ENCODE measurements at places on chromosomes 16 and 17.

DNA sequence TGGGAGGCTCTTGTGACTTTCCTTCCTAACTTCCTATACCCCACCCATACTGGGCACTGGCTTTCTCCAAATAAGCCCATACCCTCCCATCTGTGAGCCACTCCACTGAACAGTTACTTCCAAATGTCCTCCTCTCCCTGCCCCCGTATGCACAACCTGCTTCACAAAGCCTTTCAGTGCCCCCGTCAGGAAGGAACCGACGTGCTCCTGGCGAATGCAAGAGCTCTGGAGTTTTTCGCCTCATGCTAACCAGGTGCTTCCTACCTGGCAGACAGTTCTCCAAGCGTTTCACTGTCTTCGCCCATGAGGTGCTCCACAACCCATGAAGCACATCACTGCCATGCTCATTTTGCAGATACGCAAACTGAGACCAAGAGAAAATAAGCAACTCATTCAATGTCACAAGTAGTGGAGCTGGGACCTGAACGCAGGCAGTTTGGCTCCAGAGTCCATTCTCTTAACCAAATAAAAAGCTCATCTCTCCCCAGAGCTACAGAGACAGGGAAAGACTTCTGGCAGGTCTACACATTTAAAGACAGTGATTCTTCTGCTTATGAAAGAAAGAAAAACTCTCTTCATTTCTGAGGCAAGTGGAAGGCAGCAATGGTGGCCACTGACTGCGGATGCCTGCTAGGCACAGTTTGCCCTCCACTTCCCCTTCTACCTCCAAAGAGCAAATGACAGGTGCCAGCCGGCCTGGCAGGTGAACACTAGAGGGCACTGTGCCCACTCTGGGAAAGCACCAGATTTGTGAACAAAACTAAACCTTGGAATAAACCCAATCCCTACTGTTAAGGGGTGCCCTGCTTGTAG, 23.8 kb downstream of the SPHK1 start:
- DNase-seq, result peak; percentile 84

DNA sequence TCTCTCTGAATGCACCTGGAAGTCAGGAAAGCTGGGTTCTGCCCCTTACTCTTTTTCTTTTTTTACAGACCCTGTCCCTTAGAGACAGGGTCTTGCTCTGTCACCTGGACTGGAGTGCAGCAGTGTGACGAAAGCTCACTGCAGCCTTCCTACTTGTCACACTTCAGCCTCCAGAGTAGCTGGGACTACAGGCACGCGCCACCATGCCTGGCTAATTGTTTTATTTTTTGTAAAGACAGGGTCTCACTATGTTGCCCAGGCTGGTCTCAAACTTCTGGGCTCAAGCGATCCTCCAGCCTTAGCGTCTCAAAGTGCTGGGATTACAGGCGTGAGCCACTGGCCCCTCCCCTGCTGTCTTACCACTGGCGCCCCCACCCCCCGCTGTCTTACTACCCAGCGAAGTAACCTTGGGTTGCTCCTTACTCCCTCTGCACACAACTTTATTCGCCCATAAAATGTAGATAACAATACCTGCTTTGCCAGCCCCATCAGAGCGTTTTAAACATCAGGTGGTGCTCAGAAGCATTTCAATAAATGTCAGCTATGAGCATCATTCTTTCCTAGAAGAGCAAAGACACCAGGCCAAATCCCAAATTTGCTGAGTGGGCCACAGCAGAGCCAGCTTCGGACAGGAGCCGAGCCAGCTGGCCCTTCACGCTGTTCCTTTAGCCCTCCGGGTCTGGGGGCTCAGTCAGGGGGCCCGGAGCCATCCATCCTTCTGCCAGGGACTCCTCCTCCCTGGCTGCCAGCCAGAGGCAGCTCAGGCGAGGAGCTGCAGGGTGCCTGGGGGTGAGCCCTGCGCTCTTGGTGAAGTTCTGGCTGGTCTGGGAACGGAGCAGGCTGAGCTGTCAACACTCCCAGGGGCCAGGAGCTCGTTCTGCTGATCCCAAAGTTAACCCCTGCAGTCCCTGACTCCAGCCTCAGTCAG, 24.4 kb downstream of the SRL start:
- no peak for DNase-seq

DNA sequence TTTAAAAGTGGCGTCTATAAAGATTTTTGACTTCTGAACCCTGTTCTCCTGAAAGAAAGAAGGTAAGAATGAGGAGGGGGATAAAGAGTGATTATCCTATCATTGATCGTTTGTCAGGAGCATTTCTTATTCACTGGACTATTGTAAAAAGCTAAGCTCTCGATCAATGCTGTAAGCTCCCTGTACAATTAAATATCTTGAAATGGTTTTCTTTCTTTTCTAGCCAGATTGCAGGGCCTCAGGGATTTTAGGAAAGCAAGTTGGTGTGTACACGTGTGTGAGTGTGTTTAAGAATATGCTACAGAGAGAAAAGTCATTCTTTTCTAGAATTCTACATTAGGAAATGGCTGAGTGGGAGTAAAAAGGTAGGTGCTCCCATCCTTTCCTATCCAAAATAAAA, 154.5 kb downstream of the AATF start:
- no peak for DNase-seq

- DNase-seq, result no peak
Observed at GRCh38 chr17:51921500-51921899, 237.0 kb downstream of the CA10 start.

- DNase-seq, result no peak
Observed at GRCh38 chr16:4166821-4167220, 50.6 kb upstream of the ADCY9 start.

GRCh38 chr16:55171241-55171640, 152.8 kb upstream of the IRX6 start:
- DNase-seq, result no peak

- DNase-seq, result no peak
Observed at GRCh38 chr17:72295916-72296315, 175.1 kb downstream of the SOX9 start.

GRCh38 chr17:48558831-48559121, 13.9 kb upstream of the HOXB2 start:
- DNase-seq, result no peak

- no peak for DNase-seq
Observed at GRCh38 chr16:50188619-50189136, 35.6 kb downstream of the TENT4B start.

DNA sequence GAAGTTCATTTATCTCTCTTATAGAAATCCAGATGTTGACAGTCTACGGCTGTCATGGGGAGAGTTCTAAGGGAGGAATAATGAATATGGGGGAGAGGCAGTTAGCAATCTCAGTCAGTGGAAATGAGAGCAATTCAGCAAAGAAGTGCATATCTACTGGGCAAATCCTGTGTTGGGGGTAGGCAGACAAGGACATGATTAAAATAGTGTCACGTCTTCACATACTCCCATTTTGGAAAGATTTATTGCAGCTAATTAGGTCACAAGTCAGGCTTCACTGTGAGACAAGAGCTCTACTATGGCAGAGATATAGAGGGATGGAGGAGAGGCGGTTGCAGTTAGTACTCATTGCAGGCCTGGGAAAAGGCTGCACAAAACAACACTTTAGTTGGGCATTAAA, 29.8 kb downstream of the LRRC36 start:
- no peak for DNase-seq

- DNase-seq, result no peak
Observed at GRCh38 chr17:17824783-17825614, 11.8 kb downstream of the SREBF1 start.

- peak; percentile 29 for DNase-seq
Observed at GRCh38 chr16:15775209-15775608, 81.6 kb downstream of the MYH11 start.

- DNase-seq, result no peak
Observed at GRCh38 chr16:89024546-89025060, 47.6 kb upstream of the CBFA2T3 start.

DNA sequence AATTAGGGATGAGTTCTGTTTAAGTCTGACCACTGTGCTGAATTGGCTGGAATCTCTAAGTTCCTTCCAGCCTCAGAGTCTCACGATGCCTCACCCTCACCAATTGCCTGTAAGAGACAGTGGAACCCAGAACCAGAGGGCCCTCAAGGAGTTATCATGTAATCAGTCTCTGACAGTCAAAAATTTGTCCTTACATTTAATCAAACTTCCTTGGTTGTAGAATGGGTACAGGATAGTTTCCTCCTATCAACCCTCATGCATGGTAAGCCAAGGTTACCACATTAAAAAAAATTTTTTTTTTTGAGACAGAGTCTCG, 83.2 kb downstream of the CDK5R1 start:
- DNase-seq, result no peak

Measured in germinal center (tissue), 1 donor.